A549 treated with CpdA at 1 μM for 4 hours (cell line): ENCODE measurements at places on chromosomes 3 and 15. TPM values are rescaled to one million over a fixed set of nuclear protein-coding genes. Genes with fewer than 3 reads are reported as not detected.

The MED12L gene
- total RNA-seq: 0.43 to 0.80 TPM (median 0.61 TPM) in 5 replicates

The KCTD6 gene
- 7.7 to 9.4 TPM (median 8.7 TPM) in 5 replicates for total RNA-seq

The CLRN1 gene
- total RNA-seq: not detected in 5 replicates

The ZNF639 gene
- 18.5 to 22.8 TPM (median 22.4 TPM) in 5 replicates for total RNA-seq

The SNTN gene
- not detected in 5 replicates for total RNA-seq
